ENCODE measurements at places on chromosomes 7 and 10.

- no peak for DNase-seq
Measured at GRCh38 chr10:130246113-130246512, 109.9 kb downstream of the GLRX3 start.

DNA sequence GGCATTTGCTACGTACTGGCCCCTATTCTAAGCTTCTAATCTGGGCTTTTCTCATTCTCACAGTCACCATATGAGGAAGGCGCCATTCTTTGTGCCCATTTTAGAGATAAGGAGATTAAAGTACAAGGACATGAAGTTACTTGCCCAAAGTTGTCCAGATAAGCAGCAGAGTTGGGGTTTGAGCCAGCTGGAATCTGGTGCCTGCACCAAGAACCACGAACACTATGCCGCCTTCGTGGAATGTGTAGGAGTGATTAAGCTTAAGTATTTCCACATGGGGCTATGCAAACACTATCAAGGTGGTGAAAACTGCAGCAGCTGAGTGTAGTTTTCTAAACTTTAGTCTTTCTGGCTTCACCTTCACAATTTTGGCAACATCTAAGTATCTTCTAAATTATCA, 342.7 kb upstream of the ETV1 start:
- DNase-seq, result no peak

DNA sequence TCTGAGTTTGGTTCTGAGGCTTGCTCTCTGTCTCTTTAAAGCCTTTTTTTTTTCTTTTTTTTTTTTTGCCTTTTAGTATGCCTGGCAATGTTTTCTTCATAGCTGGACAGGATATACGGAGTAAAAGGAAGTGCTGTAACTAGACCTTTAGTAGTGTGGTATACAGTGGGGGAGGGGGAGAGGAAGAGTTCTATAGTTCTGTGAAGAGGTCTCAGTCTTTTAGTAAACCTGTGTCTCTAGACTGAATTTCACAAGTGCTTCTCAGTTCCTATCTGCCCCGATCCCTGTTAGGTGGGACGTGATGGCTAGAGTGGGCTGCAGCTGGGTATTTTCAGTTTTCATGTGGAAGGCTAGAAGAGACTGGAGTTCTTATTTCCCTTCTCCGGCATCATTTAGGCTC, 3.1 kb upstream of the ABCC2 start:
- no peak for DNase-seq

GRCh38 chr10:30542001-30542894, 87.3 kb downstream of the LYZL2 start:
- DNase-seq, result no peak

DNA sequence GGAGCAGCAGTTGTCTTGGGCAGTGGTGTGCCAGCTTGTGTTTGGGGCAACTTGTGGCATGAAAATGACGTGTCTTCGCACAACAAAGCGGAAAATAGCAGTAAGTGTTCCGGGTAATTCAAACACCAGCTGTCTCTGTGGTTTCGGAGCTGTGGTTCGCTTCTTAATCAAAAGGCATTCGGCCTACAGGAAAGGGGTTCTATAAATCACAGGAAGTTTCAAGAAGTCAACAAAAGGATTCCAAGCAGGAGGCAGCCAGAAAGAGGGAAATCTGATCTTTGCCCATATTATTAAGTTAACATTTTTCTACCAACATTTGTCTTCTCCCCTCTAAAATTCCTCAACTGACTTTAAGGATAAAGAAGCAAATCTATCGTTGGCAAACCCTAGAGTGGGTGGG, 353.4 kb downstream of the FGFR2 start:
- no peak for DNase-seq

DNA sequence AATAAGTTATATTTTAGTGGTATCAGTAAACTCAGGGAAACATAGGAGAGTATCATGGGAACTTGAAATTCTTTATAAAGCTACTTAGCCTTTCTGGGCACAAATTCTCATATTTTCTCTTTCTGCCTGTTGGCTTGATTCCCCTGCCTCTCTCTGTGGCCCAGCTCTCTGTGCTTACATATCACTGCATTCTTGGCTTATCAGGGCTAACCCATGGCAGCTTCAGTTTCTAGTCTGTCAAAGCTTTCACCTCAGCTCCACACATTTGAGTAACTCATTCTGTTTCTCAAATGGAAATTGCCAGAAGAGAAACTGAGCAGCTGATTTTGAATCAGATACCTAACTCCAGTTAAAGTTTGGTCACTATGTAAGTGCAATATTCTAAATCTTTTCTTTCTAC, 713.1 kb downstream of the DNAJB9 start:
- no peak for DNase-seq

GRCh38 chr10:43044961-43045621, 31.8 kb upstream of the RET start:
- no peak for DNase-seq

DNA sequence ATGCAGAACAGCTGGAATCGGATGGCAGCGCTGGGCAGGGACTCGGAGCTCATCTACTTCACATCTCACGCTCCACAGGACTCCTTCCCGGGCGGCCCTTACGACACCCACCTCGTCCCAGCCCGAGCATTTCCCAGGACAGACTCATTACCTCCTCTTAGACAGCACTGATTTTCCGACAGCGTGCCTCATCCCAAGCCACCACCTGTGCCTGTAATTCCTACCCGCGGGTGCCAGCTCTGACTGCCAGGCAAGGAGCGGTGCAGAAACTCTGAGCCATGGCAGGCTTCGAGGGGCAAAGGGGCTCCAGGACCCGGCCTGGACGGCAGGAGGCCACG, 25.6 kb downstream of the GPER1 start:
- no peak for DNase-seq

GRCh38 chr7:135650831-135651573, 11.3 kb upstream of the STMP1 start:
- DNase-seq, result no peak

- DNase-seq, result no peak
Measured at GRCh38 chr10:63192826-63193225, 59.7 kb downstream of the NRBF2 start.

DNA sequence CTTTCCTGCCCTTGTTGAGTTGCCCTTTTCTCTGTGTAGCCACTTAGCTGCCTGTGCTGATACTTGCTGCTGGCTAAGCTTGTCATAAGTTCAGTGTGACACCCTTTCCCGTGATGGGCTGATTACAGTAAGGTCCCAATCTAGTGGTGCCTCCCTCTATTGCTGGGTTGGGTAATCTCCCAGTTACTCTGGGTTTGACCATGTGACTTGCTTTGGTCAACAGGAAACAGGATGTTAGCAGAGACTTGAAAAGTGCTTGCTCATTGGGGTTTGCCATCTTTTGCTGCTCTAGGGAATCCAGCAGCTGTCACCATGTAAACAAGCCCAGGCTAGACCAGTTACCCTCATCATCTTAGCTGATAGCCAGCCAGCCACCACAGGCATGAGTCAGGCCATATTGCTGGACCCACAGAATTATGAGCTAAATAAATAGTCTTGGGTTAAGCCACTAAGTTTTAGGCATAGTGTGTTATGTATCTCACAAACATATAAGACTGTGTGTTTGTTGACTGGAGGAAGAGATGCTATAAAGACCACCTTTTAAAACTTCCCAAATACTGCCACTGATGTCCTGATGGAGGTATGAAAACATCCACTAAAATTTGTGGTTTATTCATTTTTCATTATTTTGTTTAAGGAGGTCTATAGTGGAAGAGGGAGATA, 4.0 kb upstream of the LEP start:
- DNase-seq, result no peak

DNA sequence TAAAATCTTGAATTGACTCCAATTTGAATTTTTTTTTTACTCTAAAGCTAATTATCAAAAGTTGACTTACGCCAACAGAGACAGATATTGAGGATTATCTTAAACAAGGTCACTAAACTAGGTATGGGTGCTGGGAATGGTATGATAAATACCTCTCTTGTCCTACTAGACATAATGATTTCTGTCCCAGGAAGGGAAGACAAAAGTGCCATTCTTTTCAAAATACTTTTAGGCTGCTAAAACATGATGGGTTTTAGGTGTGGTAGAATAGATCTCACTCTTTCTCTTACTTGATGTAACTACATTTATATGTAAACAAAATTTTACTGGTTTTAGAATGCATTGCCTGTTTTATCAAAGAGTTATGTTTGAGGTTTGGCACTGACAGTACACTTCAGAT, 15.1 kb downstream of the TMEM60 start:
- no peak for DNase-seq

DNA sequence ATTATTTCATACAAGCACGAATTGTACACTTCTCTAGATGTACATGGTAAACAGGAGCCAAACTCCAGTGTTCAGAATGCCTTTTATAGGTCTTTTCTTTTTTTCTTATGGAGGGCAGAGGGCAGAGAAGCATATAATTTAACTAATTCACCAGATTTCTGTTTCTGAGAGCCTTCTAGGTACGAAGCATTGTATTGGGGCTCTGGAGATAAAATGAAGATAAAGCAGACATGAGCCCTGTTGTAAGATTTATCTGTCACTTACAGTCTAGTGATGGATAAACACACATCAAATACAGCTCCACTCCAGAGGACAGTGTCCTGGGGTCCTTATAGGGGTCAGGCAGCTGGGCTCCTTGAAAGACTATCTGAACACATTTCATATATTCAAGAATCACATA, 265.5 kb downstream of the SKAP2 start:
- no peak for DNase-seq

GRCh38 chr7:70263471-70264255, 665.4 kb downstream of the AUTS2 start:
- no peak for DNase-seq

GRCh38 chr7:153383781-153384180, 624.2 kb downstream of the ACTR3B start:
- DNase-seq, result no peak

DNA sequence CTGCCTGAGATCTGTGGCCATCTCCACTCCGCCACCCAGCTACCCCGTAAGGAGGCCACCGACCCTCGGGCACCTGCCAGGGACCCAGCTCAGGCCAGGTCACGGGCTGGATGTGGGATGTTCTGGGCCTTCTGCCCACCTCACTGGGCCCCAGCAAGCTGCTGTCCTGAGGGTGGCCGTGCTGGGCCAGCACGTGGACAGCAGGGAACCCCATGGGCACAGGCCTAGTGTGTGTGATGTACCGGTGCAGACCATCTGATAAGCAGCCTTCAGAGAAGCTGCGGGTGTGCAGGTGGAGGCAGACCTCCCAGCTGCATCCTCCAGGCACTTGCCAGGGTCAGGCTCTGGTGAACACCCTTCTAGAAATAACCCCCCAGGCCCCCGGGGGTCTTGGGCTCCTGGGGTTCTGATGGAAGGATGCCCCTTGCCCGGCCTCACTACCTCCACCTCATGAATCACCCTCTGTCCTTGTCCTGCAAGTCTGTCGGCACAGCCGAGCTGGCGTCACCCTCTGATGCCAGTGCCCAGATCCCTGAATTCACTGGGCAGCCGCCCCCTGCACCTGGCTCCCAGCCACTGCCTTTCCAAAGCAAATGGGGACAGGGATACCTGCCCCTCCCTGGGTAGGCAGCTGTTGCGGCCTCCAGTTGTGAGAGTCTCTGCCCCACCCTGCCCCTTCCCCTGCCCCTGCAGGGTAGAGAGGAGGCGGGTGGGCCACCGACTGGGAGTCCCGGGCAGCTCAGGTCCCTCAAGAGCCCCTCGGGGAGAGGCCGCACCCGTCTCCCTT, 139.8 kb downstream of the FAM53B start:
- no peak for DNase-seq

DNA sequence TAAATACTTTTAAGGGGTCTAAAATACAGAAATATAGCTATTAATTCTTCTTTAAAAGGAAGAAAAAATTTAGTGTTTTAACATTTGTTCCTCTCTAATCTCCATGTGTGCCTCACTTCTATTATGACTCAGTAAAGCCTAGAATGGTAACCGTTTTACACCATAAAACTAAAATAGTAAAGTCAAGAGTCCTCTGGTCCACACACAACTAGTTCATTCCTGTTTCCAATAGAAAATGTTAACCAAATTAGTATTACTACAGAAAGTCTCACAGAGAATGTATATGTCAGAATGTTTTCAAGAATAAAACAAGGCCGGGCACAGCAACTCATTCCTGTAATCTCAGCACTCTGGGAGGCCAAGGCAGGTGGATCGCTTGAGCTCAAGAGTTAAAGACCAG, 55.8 kb downstream of the CNOT4 start:
- DNase-seq, result no peak

GRCh38 chr7:40640566-40640965, 505.8 kb downstream of the SUGCT start:
- no peak for DNase-seq

- no peak for DNase-seq
Measured at GRCh38 chr7:67019562-67020390, 23.1 kb downstream of the TYW1 start.

DNA sequence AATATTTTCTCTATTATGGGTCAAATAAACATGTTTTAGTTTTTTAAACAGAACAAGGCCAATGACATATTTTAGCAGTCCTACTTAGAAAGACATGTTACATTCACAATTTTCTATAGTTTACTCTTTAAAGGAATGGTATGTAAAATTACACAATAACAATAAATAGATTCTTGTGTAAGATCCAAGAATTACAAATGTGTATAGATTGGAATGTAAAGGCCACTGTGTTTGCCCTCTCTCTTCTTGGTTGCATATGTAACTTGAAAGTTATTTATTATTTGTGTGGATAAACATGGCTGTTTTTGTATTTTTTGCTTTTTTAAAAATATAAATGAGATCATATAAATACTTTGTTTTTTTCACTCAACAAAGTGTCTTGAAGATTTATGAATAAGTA, 979.3 kb upstream of the CELF2 start:
- no peak for DNase-seq

DNA sequence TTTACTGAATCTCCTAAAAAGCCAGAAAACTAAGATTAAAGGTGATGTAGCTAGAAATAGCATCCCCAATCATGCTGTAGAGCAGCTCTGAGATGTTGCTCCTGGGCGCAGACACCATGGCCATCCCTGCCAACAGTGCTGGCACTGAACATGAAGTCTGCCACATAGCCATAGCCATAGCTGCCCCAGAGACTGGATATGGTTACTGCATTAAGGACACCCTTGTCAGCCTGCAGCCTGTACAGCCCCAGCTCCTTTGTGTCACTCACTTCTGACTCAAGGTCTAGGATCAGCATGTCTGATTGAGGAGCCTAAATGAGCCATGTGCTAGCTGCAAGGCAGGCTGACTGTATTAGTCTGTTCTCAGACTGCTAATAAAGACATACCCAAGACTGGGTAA, 284.6 kb downstream of the RPS24 start:
- no peak for DNase-seq

DNA sequence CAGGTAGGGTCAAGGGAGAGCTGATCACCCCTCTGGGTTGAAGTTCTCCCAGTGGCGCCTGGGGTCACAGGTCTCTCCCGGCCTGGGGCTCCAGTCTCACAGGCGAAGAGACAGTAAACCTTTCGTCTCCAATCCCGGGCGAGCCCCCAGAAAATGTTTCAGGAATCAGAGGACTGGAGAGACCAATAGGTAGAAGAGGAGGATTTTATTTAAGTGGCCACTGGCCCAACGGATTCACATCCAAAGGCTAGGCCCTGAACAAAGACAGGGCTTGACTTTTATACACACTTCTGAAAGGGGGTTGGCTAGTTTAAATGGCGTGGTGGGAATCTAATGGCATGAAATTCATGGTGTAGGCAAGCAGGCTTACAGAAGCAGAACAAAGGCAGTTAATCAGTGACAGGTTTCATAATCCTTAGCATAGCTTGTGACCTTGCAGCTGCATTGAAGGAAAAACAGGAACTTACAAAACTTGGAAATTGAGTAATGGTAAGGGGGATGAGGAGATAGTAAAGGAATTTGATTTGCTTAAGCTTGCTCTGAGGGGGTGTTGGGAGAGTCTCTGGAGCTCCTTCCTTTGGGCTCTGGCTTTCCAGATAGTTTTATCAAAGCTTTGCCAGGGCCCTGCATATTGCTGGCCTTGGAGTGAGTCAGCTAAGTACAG, 105.5 kb downstream of the TRIM24 start:
- DNase-seq, result no peak
